ENCODE measurements at places on chromosomes 1 and 21.

DNA sequence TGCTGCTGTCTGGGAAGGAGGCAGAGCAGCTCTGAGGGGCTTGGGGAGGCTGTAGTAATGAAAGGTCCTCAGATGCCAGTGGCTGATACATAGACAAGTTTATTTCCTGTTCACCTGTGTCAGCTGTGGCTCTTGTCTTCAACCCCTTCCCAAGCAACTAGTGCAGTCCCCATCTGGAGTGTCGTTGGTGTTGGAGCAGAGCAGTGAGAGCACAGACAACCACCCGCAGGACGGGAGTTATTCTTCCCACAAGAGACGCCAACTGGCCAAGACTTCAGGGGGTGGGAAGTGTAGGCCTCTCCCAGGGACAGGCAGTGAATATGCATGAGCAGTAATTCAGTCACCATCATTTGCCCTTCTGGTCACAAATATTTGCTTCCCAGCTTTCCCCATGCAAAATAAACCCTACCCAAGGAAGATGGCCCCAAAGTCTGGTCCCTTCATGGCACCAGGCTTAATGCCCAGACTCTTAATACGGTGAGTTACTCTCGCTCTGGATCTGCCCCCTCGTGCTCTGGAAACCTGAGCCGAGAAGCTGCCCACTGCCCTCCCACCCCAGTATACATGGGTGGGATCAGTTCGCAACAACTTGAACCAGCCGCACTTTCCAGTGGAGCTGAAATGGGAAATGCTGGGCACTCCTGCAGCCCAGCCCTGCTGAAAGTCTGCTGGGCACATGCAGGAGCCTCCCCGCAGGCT, 153.5 kb upstream of the COL6A1 start:
- DNase-seq, result no peak

GRCh38 chr1:53430779-53431178, 28.4 kb upstream of the DMRTB1 start:
- no peak for DNase-seq

- peak; percentile 44 for DNase-seq
Measured at GRCh38 chr1:241156231-241156965, 200.6 kb downstream of the RGS7 start.

GRCh38 chr1:212341090-212341489, 55.9 kb downstream of the PPP2R5A start:
- DNase-seq, result no peak

DNA sequence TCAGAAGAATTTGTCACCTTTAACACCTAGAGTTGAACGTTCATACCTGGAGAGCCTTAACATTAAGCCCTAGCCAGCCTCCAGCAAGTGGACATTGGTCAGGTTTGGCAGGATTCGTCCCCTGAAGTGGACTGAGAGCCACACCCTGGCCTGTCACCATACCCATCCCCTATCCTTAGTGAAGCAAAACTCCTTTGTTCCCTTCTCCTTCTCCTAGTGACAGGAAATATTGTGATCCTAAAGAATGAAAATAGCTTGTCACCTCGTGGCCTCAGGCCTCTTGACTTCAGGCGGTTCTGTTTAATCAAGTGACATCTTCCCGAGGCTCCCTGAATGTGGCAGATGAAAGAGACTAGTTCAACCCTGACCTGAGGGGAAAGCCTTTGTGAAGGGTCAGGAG, 52.3 kb downstream of the UBE4B start:
- no peak for DNase-seq

DNA sequence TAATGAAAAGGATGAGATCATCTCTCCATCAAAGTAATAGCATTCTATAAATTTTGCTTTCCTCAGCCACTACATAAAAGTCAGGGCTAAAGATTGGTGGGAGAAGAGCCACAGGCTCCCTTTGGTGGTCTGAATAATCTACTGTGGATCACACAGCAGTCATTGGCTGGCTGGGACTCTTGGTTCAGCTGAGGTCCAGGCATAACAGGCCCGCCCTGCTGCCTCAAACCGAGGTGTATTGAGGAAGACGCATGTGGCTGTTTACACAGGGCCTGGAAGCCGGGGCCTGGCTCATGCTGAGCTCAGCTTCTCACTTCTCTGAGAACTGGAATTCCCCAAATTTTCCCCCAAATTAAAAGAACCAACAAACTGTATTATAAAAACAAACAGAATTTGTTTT, 139.2 kb downstream of the PTPRC start:
- no peak for DNase-seq

- DNase-seq, result no peak
Measured at GRCh38 chr1:68438310-68438709, 11.4 kb downstream of the RPE65 start.

DNA sequence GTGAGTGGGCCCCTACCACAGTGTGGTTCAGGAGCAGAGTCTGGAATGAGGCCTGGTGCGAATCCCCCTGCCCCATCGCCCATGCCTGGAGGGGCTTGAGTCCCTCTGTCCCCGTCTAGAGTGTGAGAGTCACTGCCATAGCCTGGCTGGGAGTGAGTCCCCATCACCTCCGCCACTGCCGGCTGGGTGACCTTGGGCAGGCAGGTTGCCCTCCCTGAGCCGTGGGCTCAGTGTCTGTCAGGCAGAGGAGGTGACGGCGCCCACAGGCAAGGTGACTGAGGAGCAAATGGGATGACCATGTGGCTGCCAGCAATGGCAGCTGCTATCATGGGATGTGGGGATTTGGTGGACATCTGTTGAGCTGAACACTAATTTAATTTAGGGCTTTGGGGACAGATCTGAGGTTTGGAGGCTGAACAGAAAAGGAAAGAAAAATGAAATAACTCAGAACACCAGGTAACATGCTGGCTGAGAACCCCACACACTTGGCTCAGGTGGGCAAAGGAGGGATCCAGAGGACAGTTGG, 38.1 kb upstream of the GPR153 start:
- DNase-seq, result no peak

Measured in NCI-H2029 (cell line).